ENCODE measurements at places on chromosomes 4 and X.

- DNase-seq: no peak
These were observed 33.2 kb downstream of the AWAT2 start for GRCh38 chrX:70016513-70016912.

GRCh38 chrX:97452283-97452682 is 568.6 kb downstream of the RPA4 start:
- DNase-seq: no peak

DNA sequence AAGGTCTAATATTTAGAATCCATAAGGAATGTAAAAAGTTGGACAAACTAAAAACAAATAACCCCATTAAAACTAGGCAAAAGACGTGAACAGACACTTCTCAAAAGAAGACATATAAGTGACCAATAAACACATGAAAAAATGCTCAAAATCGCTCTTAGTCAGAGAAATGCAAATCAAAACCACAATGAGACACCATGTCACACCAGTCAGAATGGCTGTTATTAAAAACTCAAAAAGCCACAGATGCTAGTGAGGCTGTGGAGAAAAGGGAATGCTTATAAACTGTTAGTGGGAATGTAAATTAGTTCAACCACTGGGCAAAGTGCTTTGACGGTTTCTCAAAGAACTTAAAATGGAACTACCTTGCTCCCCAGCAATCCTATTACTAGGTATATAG is 674.3 kb upstream of the MAGEB2 start:
- no peak for DNase-seq

DNA sequence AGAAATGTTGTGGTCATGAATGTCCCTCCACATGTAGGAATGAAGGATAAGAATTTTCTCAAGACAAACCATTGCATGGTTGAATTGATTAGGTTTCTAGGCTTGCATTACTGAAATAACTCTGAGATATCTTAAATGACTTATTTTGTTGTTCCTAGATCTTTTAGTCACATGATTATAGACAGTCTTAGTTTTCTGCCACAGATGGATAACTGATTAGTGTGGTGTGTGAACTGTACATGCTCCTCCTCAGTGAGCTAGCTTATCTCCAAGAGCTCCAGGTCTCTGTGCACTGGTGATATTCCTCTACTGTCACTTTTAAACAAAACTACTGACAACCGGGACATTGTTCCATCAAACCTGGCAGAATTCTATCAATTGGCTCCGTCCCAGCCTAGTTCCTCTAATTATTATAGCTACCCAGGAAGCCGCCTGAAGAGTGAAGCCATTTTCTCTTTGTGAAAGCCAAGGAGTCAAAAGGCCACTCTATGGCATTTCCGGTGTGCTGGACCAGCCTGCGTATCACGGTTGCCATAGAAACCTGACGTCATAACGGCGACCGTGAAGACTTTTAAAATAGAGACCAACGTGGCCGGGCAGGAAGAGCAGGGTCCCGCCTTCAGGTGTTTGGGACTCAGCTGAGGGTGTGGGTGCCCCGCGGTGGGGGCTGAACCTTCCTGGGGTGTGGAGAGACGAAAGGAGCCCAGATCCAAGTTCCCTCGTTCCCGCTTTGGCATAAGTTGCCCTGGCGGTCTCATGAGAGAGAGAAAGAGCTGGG is 28.1 kb downstream of the BEX3 start:
- DNase-seq: no peak

DNA sequence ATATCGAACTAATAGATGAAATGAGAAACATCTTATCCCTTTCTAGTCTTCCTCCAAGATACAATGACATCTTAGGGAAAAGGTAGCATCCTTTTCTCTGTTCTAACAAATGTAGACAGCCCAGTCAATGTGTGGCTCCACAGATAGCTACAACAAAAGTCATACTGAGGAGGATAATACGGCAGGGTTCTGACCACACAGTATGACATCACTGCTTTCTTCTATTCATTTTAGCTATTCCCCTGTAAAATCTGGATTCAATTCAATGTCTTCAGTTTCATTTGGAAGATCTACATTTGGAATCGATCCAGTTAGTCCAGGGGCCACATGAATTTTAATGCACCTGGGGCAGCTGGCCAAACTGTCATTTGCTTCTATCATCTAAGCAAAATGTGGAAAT is 51.4 kb downstream of the ENOX2 start:
- DNase-seq: no peak

GRCh38 chr4:99126376-99126775 is 17.7 kb downstream of the ADH4 start:
- no peak for DNase-seq

- no peak for DNase-seq
These were observed 231.3 kb downstream of the INPP4B start for GRCh38 chr4:142614621-142615323.

- DNase-seq: no peak
These were observed 74.1 kb downstream of the LDB2 start for GRCh38 chr4:16824278-16824806.

DNA sequence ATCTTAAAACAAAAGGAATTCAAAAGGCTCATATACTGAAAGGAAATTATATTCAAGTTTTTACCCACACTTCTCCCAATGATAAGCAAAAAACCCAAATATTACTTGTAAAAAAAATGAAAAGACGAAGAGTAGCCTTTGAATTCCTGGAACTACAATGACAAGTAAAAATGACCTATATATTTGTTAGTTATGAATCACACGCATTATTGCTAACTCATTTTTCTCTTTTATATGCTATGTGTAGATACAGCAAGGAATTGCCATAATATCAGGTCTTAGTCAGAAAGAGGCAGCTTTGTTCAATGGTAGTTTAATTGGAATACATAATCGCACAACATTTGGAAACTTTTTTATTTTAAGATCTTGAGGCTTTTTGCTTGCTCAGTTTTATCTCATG is 22.7 kb upstream of the ASB5 start:
- no peak for DNase-seq

- no peak for DNase-seq
These were observed 25.7 kb upstream of the TRPC3 start for GRCh38 chr4:121977251-121978171.

DNA sequence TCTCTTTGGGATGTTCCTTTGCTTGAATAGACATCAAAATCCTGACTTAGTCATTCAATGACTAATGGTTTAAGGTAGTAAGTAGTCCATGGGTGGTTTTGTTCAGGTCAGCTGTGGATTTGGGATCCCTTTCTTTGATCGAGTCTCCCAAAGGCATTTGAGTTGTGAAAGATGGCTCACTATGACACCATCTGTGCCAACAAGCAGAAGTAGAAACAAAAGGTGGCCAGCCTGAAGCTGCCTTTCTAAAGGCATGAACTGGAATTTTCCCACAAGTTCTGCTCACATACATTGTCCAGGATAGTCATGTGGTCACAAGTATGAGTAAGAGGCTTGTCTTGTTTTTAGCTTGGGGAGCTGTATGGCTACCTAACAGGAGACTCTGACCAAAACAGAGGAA is 129.9 kb downstream of the CCNG2 start:
- no peak for DNase-seq

DNA sequence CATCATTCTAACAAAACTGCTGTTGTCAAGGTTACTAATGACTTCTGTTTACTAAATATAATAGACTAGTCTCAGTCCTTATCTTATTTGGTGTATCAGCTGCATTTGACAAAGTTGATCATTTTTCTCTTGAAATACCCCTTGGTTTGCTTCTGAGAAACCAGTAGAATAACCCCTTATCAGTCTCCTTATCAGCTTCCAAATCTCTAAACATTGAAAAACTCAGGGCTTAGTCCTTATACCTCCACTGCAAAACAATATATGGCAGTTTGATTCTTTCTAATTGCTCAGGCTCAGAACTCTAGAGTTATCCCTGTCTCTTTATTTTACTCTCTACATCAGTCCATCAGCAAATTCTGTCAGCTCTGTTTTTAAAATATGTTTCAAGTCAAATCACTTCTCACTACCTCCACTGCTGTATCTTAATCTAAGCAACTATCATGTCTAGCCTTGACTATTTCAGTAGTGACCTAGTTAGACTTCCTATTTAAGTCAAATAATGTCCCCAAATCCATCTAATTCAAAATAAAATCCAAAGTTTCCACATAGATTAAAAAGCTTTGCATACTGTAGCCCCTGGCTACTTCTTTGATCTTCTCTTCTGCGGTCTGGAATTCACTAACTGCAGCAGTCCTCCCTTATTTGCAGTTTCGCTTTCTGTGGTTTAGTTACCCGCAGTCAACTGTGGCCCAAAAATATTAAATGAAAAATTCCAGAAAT is 87.1 kb upstream of the NPNT start:
- no peak for DNase-seq

- no peak for DNase-seq
These were observed 66.3 kb downstream of the WWC2 start for GRCh38 chr4:183165376-183165775.

Data from stimulated activated CD8-positive, alpha-beta memory T cell treated with anti-CD3 and anti-CD28 coated beads, Interleukin-7, amount 100 ng/mL, for 1 hour (primary cell).